ENCODE measurements at places on chromosomes 6 and 20.
A peak's percentile ranks its signal among the peaks of the same experiment; 100 is the strongest.

DNA sequence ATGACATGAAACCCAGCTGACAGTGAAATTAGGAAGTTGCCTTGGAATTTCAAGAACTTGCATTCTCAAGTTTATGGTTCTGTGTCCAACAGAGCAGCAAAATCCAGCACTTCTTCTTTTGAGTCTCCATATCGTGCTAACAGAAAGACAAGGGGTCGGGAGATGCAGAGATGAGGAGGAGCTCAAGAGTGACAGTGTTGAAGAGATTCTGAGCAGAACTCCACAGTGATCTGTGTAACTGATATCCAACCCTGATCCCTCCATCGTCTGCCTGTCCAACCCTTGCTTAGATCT lies 21.2 kb upstream of the BTN1A1 start:
- peak; percentile 76 for DNase-seq

GRCh38 chr6:43013097-43013842 lies 476 bp downstream of the MEA1 start:
- DNase-seq: peak; percentile 55

DNA sequence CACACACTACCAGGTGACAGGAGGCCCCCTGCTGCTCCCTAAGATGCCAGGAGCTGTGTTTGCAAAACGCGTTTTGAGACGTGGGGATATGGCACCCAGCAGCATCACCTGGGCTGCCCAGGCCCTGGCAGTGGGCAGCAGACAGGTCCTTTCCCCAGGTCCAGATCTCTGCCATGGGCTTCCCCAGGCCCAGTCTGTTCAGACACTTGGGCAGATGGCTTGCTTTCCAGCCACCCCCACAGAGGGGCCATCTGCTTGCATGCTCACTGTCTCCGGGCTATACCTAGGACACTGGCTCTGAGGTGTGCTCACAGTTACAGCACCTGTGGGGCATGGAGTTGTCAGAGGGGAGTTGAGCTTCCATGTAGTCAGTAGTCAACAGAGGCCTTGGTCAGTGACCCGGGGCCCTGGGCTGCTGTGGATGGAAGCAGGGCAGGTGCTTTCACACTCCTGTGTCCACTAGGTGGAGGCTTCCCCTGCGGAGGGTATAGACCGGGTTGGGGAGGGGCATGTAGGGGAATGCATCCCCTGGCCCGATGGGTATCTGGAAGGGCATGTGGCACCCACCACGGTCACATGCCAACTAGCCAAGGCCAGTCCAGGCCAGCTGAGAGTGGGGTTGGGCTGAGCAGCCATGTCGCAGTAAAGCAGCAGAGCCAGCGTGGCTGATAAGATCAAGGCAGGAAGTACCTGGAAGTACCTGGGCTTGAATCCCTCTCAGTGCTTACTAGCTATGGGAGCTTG lies 185.4 kb upstream of the SLC24A3 start:
- no peak for DNase-seq

DNA sequence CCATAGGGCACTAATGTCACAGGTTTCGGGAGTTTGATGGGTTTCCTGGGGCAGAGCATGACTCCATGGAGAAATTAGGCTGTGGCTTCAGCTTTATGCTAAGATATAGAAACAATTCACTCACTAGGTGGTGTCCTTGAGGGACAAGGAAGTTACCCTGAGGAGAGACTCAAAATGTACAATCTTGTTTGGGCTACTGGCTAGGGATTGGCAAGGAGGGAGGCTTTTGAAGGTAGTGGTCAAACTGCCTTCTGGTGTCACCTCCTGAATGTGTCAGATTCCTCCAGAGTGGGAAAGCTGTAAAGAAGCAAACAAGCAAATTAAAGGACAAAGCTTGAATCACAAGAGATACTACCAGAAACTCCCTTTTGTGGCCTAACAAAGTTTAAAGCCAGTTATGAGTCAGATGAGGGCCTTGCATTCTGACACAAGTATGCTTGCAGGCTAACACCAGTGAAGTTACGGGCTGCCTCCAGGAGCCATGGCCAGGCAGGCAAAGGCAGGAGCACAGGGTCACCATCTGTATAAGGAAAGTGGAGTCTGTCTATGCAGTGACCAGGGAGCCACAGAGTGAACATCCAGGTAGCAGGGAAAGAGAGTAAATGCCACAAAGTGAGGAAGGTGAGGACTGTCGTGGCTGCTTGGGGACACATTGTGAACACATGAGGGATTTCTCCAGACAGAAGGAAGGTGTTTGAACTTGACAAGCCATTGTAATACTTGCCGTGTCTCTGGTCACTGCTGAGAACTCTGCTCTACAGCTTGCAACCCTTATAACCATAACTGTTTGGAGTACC lies 107.7 kb upstream of the DTNBP1 start:
- peak; percentile 29 for DNase-seq

DNA sequence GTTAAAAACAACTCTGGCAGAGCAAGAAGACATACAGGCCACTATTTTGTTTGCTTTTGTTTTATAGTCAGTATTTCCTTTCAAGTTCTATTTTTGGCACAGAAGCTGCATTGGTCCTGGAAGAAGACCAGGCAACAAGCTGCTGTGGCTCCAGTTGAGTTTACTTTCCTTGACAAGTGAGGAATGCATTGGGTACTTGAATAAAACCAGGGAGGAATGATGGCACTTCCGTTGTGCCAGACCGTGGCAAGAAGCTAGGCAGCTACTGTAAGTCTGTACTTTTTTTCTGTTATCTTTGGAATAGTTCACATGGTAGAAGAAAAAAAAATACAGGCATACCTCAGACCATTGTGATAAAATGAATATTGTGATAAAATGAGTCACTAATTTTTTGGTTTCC lies 66.3 kb downstream of the NCOA3 start:
- no peak for DNase-seq

DNA sequence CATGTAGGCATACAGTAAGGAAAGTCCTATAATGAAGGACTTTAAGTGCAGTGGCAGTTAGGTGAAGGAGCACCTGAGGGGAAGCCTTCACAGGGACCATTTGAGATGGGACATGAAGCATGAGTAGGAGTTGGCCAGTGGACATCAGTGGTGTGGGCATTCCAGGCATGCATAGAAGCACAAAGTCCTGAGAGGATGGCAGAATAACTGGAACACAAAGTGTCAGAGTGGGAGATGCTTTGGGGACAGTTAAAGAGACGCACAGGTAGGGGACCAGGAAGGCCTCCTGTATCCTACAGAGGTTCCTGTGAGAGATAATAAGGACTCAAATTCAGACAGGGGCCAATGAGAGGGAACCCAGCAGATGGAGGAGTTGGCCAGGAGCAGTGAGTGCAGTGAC lies 26.4 kb upstream of the EFHC1 start:
- no peak for DNase-seq

GRCh38 chr20:49899541-49900383 lies 15.6 kb downstream of the SPATA2 start:
- no peak for DNase-seq

GRCh38 chr6:143110572-143110971 lies 49.9 kb downstream of the AIG1 start:
- no peak for DNase-seq

DNA sequence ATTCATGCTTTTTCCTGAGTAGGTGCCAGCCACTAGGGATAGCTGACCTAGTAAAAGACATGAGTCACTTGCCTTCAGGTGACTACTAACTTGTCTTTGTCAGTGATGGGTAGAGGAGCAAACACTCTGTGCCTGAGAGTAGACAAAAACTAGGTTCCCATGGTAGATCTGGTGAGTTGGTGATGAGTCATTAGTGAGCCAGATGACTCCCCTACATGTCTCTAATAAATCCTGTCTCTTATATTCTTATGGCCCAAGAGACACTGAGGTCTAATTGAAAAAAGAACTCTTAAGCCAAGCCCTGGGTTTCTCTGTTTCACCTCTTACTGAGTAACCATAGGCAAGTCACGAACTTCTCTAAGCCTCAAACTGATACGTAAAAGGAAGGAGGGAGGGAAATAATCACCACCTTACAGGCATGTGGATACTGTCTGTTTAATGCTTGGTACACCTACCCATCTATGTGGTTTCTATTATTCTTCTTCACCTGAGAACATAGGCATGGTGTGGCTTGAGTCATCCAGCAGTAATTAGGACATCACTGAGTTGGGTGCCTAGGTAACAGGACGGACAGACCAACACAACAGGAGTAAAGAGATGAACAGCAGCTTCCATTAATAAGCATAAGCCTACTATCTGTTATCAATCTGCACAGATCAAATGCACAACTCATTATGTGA lies 20.3 kb downstream of the TTPAL start:
- no peak for DNase-seq
